Activated CD4-positive, alpha-beta T cell treated with anti-CD3 and anti-CD28 coated beads, Interleukin-2, amount 10 ng/mL, durations not matched to agents 24 days and 14 days (primary cell): ENCODE measurements at places on chromosomes 4 and X. TPM values are rescaled to one million over a fixed set of nuclear protein-coding genes. Genes with fewer than 3 reads are reported as not detected.
A peak's percentile ranks its signal among the peaks of the same experiment; 100 is the strongest.

Gene SPANXN3
- not detected in 2 replicates for total RNA-seq

DNA sequence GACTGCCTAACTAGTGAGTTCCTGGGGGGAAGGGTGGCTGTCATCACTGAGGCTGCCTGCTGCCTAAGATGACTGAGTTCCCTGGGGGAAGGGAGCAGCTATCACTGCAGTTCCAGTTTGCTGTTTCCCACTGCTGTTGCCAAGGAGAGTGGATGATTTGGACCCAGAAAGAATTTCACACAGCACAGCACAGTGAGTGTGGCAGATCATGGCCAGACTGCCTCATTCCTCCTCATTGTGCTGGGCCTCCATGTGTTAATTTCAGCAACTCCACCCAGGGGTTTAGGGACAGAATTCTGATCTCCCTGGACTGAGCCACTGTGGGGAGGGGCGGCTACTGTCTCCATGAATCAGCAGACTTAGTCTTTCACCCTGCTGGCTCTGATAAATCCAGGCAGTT lies 125.0 kb downstream of the TEX13C start:
- DNase-seq, result no peak

DNA sequence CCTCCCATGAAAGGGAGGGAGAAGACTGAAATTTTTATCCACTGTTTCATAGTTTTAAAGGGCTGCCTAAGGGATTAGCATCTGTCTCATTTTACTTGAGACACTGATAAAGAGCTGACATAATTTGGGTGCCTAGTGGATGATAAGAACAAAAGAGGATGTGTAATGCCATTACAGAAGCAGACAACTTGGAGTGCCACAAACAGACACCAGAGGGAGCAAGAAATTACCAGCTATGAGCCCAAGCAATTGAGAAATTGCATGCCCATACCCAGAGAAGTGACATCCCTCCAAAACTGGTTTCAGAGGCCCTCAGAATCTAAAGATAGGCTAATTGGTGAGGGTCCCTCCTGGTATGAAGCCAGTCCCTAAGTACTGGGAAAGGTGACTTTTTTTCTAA lies 38.5 kb upstream of the POU3F4 start:
- DNase-seq, result peak; percentile 57

Gene BANK1
- not detected in 2 replicates for total RNA-seq

Gene MAGEB2
- total RNA-seq, result not detected in 2 replicates

Gene OPRPN
- not detected in 2 replicates for total RNA-seq

DNA sequence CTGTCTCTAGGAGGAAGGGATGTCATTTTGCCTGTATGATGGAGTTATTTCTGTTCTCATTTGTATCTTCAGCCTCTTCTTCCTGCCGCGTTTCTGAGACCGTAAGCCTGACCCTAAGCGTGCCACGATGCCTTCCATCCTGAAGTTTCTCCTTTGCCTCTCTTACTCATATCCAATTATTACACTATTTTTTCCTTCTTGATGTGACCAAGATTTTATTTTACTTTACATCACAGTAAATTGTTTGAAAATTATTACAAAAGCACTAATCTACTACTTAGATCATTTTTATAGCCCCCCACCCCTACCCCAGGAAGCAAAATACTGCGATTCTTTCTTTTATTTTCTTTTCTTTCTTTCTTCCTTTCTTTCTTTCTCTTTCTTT lies 95.0 kb downstream of the RAPGEF2 start:
- no peak for DNase-seq

Gene ABHD18
- total RNA-seq, result 17.3 and 18.5 TPM in 2 replicates

- no peak for DNase-seq
Observed at GRCh38 chrX:65194547-65194946, 218.3 kb upstream of the ZC4H2 start.
